Activated T-helper 1 cell treated with anti-CD3 and anti-CD28 coated beads, Interleukin-2, amount 50 U/mL, for 16 hours (primary cell): ENCODE measurements at places on chromosomes 2 and 18.

GRCh38 chr2:8753609-8754008 is 71.8 kb downstream of the ID2 start:
- DNase-seq: no peak

DNA sequence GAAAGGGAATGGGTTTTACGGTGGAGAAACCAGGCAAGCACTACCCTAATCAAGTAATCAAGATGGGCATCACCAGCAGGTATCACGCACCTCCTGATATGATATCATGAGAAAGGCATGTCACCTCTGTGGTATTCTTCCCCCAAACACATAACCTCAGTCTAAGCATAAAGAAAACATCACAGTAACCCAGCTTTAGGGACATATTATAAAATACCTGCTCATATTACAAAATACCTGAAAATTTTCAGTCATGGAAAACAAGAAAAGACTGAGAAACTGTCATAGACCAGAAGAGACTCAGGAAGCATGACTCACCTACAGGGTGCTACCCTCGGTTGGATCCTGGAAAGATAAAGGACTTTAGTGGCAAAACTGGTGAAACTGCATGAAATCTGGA is 30.5 kb downstream of the GCKR start:
- no peak for DNase-seq

- DNase-seq: no peak
Measured at GRCh38 chr2:1622521-1623200, 121.7 kb downstream of the PXDN start.

DNA sequence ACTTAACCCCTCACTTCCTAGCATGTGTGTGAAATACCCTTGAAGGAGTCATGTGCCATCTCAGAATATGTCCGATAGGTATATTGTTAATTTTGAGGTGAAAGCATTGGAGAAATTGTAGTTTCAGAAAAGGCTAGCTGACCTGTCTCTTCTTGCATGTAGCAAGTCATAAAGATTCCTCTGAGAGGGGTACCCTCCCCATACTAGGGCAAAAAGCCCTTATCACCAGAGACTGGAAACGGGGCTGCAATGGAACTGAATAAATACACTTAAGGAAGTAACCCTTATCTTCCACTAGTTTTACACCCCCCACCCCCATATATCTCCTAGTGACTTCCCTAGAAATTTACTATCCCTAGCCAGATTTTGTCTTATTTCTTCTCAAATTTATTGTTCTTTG is 1.8 kb upstream of the SF3B6 start:
- DNase-seq: no peak

GRCh38 chr2:170747921-170748320 is 22.3 kb upstream of the ERICH2 start:
- DNase-seq: no peak

GRCh38 chr2:55163274-55163721 is 68.8 kb downstream of the CLHC1 start:
- no peak for DNase-seq

GRCh38 chr2:150643114-150643725 is 155.8 kb upstream of the RND3 start:
- DNase-seq: no peak

DNA sequence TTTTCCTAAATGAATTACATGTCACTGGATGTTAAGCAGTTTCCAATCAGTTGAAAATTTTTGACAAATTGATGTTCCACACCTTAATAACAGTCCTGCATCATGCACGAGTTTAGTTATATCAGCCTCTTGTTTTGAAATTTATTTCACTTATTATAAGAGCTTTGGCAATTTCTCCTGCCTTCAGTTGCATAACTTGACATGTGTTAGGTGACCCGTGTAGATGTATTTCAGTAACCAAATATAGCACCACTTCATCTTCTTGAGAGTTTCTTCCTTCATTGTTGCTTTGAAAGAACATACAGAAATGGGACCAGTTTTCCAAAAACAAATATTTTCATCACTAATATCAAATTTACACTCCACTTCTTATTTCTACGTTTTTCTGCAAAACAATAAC is 202.7 kb downstream of the PDE11A start:
- DNase-seq: no peak

GRCh38 chr2:158965641-158966040 is 2.8 kb upstream of the TANC1 start:
- no peak for DNase-seq
